ENCODE measurements at places on chromosomes 12 and 14.

DNA sequence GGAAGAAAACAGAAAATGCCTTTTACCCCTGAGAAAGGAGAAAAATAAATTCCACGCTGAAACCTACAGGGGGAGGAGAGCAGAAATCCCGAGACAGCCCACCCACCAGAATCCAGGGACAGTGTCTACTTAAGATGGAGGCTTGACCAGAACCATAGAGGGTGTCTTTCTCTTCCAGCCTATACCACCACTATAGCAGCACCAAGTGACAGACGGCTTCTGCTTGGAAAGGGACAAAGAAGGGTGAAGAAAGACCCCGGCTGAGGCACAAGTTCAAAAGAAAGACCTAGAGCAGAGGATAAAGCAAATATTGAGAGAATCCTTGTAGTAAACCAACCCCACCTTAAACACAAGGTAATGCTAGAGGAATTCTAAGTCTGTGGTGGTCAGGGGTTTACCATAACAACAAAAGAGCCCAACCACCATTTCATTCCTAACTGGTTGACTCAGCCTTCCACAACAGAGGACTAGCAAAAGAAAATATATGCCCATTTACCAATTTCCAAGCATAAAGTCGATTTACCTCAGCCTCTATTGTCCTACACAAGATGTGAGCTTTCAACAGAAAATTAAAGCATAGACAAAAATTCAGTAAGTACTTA is 105.3 kb upstream of the FOXG1 start:
- H3K27me3 ChIP-seq: no peaks in the 10 kb centered on the region
- H3K4me3 ChIP-seq: no peak overlapping the region
- H3K36me3 ChIP-seq: no peaks in the 10 kb centered on the region
- no peaks in the 10 kb centered on the region for H3K4me1 ChIP-seq
- no peak for DNase-seq

GRCh38 chr12:68173792-68174191 is 14.3 kb upstream of the IFNG start:
- no peak for DNase-seq
- H3K4me3 ChIP-seq: no peak overlapping the region
- peaks cover under 1% of the 10 kb centered on the region for H3K36me3 ChIP-seq
- no peaks in the 10 kb centered on the region for H3K27me3 ChIP-seq

DNA sequence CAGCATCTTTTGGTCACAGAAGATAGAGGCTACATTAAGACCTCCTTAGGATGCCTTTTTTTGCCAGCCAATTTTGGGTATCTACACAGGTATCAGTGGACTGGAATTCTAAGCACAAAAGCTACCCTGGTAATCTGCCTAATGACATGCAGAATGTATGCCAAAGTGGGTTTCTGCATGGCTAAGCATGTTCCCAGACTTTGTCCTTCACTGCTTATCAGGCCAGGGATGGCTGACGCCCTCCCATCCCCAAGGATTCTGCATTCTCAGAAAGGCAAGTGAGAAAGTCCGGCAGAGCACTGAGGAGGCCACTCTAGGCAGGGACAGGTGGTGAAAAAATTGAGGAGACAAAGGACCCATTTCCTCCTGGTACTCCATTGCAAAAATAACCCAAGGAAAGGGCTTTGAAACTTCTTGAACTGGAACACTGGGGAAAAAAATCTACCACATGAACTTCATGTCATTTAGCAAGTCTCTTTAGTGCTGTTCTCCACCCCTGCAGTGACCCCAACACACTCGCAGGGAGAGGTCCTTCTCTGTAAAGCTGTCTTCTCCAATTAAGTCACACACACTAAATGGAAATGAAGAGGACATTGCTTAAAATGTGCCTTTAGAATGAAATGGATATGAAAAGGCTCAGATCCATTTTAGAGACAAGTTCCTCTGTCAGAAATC is 91.7 kb upstream of the MAX start:
- no peak for DNase-seq
- H3K27ac ChIP-seq: no peak overlapping the region
- H3K27me3 ChIP-seq: peaks cover 2% of the 10 kb centered on the region
- no peak overlapping the region for H3K4me3 ChIP-seq

DNA sequence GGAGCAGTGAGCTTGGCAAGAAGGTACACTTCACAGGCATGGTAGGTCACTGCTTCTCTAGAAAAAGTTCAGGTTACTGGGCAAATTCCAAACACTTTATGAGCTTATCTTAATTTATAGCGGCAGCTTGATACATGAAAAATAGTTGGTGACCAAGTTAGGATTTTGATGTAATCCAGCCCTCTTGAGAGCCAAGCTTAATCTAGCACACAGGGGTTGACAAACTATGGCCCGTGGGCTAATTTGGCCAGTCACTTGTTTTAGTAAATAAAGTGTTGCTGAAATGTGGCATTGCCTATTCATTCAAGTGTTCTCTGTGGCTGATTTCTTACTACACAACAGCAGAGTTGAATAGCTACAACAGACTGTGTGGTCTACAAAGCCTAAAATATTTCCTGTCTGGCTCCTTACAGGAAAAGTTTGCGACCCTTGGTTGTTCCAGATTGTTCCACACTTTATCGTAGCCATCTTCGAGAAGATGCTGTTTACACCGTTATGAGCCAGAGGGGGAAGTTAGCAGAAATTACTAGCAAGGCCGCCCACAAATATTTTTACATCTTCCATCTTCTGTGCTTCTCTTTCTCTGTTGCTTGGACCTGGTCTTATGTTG is 120.9 kb downstream of the DAAM1 start:
- DNase-seq: no peak
- no peaks in the 10 kb centered on the region for H3K27me3 ChIP-seq
- peaks cover 2% of the 10 kb centered on the region for H3K4me1 ChIP-seq
- no peak overlapping the region for H3K4me3 ChIP-seq

GRCh38 chr14:104425171-104425681 is 154.3 kb upstream of the C14orf180 start:
- no peaks in the 10 kb centered on the region for H3K27me3 ChIP-seq
- no peak for DNase-seq
- H3K4me3 ChIP-seq: no peak overlapping the region
- H3K4me1 ChIP-seq: no peaks in the 10 kb centered on the region
- no peak overlapping the region for H3K27ac ChIP-seq

GRCh38 chr12:89073027-89073398 is 279.3 kb downstream of the DUSP6 start:
- peaks cover 10% of the 10 kb centered on the region for H3K4me1 ChIP-seq
- no peak overlapping the region for H3K27ac ChIP-seq
- H3K36me3 ChIP-seq: peaks cover 6% of the 10 kb centered on the region
- DNase-seq: no peak
- no peak overlapping the region for H3K4me3 ChIP-seq

DNA sequence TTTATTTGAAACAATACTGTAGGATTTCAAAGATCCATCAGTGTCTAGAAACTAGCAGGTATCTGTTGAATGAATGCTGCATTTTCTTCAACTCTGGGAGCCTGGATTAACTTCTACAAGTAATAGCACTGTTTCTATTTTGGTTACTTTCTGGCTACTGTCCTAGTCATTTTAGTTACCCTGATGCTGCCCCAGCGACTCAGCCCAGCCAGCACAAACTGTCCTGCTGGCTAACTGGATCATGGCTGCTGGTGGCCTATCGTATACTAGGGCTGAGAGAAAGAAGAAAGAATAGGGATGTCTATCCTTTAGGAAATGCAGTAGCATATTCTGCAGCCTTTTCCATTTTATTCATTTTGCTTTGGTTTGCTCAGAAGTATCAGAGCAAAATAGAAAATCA is 53.9 kb downstream of the NTN4 start:
- H3K4me1 ChIP-seq: no peaks in the 10 kb centered on the region
- H3K27ac ChIP-seq: no peak overlapping the region
- no peak overlapping the region for H3K4me3 ChIP-seq
- no peak for DNase-seq

GRCh38 chr12:6735448-6736191 is 11.8 kb downstream of the COPS7A start:
- no peak overlapping the region for H3K27ac ChIP-seq
- peaks cover 10% of the 10 kb centered on the region for H3K4me1 ChIP-seq
- DNase-seq: peak; percentile 51

- no peak for DNase-seq
- H3K36me3 ChIP-seq: peaks cover 26% of the 10 kb centered on the region
- peaks cover 46% of the 10 kb centered on the region for H3K4me1 ChIP-seq
- no peak overlapping the region for H3K4me3 ChIP-seq
- no peak overlapping the region for H3K27ac ChIP-seq
Measured at GRCh38 chr12:4540638-4541037, 1.9 kb downstream of the RAD51AP1 start.

- DNase-seq: no peak
- H3K4me3 ChIP-seq: no peak overlapping the region
- H3K27me3 ChIP-seq: no peaks in the 10 kb centered on the region
Measured at GRCh38 chr12:41497409-41497808, 309.3 kb downstream of the PDZRN4 start.

- H3K4me3 ChIP-seq: no peak overlapping the region
- no peak overlapping the region for H3K27ac ChIP-seq
- H3K36me3 ChIP-seq: peaks cover 2% of the 10 kb centered on the region
- no peaks in the 10 kb centered on the region for H3K4me1 ChIP-seq
Measured at GRCh38 chr14:68306934-68307789, 485.7 kb downstream of the ZFP36L1 start.

- peak within 1 kb of the TSS; percentile 77 for H3K27ac ChIP-seq
- H3K4me1 ChIP-seq: peaks cover 25% of the 10 kb centered on the region
- H3K4me3 ChIP-seq: peak within 1 kb of the TSS; percentile 69
- DNase-seq: peak; percentile 27
- H3K27me3 ChIP-seq: peaks cover 33% of the 10 kb centered on the region
Measured at GRCh38 chr14:105525861-105526775, at the start of gene TMEM121. Gene TMEM121 (plus strand): TSS chr14:105526583. CDS start chr14:105528835, 2,252 bp downstream.

- H3K36me3 ChIP-seq: peaks cover 35% of the 10 kb centered on the region
- no peaks in the 10 kb centered on the region for H3K27me3 ChIP-seq
- H3K4me1 ChIP-seq: peaks cover 1% of the 10 kb centered on the region
- no peak overlapping the region for H3K27ac ChIP-seq
- H3K4me3 ChIP-seq: no peak overlapping the region
Measured at GRCh38 chr12:57797933-57798332, 15.3 kb downstream of the TSFM start.

DNA sequence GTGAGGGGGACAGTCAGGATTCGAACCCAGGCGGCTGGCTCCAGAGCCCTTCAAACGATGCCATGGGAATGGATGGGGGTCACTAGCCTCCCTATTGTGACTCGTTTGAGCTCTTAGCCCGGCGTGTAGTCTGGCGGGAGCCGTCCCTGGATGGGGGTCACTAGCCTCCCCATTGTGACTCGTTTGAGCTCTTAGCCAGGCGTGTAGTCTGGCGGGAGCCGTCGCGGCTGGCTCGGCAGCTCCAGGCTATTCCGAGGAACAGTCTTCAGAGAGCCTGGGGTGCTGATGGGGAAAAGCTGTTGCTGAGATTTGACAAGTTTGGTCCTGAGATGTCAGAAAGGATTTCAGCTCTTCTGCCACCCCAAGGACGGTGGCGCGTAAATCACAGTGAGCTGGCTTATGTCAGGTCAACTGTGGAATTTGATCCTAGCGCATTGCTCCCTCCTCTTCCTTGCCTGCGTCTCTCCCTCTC is 58.3 kb downstream of the CALM1 start:
- no peak for DNase-seq
- no peaks in the 10 kb centered on the region for H3K36me3 ChIP-seq
- H3K27me3 ChIP-seq: no peaks in the 10 kb centered on the region
- H3K27ac ChIP-seq: no peak overlapping the region
- H3K4me3 ChIP-seq: no peak overlapping the region
- H3K4me1 ChIP-seq: peaks cover 12% of the 10 kb centered on the region

DNA sequence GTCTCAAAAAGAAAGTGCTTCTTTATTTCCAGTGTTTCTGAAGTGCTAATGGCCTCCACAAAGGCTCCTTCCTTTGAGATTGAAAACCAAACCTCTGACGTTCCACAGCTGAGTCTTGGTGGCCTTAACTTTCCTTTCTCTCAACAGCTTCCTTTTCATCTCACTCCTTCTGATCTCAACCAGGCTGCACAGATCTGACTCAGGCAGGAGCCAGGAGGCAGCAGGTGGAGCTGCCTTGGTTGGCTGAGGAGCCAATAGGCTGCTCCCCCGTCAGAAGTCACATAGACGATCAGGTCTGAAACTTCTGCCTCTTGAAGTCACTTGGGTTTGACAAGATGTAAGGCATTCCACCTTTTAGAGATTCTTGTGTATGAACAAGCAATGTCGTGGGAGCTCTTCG is 9.1 kb upstream of the KCNA5 start:
- no peak overlapping the region for H3K27ac ChIP-seq
- H3K27me3 ChIP-seq: peaks cover 10% of the 10 kb centered on the region
- no peak overlapping the region for H3K4me3 ChIP-seq
- DNase-seq: no peak
- no peaks in the 10 kb centered on the region for H3K36me3 ChIP-seq

DNA sequence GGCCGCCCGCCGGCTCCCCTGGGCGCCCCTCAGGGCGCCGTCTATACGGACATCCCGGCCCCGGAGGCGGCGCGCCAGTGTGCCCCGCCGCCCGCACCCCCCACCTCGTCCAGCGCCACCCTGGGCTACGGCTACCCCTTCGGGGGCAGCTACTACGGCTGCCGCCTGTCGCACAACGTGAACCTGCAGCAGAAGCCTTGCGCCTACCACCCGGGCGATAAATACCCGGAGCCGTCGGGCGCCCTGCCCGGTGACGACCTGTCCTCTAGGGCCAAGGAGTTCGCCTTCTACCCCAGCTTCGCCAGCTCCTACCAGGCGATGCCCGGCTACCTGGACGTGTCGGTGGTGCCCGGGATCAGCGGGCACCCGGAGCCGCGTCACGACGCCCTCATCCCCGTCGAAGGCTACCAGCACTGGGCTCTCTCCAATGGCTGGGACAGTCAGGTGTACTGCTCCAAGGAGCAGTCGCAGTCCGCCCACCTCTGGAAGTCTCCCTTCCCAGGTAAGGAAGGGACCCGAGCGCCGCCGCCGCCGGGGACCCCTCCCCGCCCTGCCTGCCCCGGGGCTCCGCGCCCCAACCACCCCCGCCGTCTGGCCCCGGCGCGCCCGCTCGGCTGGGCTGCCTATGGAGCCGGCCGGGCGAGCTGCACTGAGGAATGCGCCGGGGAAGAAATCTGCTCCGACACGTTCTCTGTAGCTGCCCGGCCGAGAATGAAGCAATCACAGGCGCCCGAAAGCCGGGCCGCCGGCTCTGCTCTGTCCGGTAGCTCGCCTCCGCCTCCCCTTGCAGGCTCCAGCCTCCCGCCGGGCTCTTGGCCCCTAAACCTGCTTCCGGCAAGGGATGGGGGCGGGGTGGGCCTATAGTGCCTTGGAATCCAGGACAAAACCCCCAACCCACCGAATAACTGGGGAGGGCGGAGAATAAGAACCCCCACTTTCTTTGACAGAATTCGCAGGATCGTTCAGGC is 794 bp downstream of the HOXC13 start:
- H3K36me3 ChIP-seq: no peaks in the 10 kb centered on the region
- peak overlapping the region; percentile 64 for H3K27ac ChIP-seq
- no peaks in the 10 kb centered on the region for H3K4me1 ChIP-seq

- H3K27ac ChIP-seq: no peak overlapping the region
- H3K27me3 ChIP-seq: no peaks in the 10 kb centered on the region
- H3K4me1 ChIP-seq: peaks cover 4% of the 10 kb centered on the region
- H3K36me3 ChIP-seq: peaks cover 5% of the 10 kb centered on the region
- H3K4me3 ChIP-seq: no peak overlapping the region
- no peak for DNase-seq
Measured at GRCh38 chr14:67586369-67586768, 13.7 kb downstream of the PIGH start.
